ENCODE measurements at places on chromosomes 6 and 20. TPM values are rescaled to one million over a fixed set of nuclear protein-coding genes. Genes with fewer than 3 reads are reported as not detected.

DNA sequence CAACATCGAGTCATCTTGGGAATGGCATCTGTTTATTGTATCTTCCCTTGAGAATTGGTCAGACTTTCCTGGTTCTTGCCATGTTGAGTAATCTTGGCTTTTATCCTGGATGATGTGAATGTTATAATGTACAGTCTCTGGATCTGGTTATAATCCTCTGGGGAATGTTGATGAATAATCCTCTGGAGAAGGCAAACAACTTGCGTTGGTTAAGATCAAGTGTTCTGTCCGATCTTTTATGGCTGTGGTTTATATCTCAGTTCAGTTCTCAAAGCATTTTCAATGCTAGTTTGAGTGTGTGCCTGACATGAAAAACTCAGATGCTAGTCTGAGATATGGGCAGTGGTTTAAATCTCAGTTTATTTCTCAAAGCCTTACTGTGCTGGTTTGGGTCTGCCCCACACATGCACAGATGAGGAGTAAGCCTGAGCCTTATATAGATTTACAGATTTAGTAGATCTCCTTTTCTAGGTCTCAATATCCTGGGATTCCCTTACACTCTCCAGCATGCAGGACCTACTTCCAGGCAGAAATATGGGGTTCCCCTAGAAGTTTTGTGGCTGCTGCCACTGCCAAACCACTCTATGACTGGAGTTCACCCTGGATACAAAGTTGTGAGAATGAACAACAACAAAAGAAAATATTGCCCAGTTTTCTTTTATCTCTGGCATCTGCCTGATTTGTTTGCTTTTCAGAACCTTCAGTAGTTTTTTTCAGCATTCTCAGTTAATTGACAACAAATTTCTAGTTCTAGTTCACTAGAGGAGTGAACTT, 191.8 kb upstream of the MAN1A1 start:
- peak; percentile 98 for DNase-seq

DNA sequence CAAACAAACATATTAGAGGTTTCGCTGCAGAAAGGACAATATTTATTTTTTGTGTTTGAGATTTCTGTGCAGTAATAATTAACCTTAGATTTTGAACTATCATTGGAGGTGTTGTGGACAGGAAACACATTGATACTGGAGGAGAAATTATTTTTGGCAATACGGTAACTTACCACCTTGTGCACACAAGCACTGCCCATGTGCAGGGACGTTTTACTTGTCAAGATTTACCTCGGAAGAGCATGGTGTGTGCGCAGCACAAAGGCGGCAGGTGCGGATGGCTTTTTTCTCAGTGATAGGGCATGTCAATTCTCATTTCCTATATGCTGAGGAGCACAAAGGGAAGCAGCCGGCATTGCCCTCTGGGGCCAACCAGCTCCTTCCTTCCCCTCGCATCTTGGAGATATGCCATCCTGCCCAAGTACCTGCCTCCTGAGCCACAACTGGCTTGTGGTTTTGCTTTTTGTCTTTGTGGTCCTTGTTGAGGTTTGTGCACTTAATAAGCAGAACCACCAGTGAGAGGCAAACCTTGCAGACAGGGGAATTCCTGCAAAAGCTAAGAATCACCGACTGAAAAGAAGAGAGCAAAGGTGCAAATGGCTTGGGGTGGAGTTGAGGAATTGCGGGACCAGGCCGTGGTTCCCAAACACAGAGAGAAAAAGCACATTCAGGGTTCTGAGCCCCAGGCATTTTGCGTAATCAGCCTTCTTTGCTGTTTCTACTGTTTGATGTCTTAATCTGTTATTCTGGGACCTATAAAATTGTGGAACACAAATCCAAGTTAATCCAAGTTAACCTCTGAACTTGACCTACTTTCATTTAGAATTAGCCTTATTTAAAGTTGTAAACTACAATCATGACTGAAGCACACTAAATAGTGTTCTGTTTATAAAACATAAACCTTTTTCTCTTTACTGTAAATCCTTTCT, 21.9 kb downstream of the SAMD5 start:
- no peak for DNase-seq

GRCh38 chr6:138657065-138657425, 116.5 kb upstream of the CCDC28A start:
- DNase-seq: no peak

DNA sequence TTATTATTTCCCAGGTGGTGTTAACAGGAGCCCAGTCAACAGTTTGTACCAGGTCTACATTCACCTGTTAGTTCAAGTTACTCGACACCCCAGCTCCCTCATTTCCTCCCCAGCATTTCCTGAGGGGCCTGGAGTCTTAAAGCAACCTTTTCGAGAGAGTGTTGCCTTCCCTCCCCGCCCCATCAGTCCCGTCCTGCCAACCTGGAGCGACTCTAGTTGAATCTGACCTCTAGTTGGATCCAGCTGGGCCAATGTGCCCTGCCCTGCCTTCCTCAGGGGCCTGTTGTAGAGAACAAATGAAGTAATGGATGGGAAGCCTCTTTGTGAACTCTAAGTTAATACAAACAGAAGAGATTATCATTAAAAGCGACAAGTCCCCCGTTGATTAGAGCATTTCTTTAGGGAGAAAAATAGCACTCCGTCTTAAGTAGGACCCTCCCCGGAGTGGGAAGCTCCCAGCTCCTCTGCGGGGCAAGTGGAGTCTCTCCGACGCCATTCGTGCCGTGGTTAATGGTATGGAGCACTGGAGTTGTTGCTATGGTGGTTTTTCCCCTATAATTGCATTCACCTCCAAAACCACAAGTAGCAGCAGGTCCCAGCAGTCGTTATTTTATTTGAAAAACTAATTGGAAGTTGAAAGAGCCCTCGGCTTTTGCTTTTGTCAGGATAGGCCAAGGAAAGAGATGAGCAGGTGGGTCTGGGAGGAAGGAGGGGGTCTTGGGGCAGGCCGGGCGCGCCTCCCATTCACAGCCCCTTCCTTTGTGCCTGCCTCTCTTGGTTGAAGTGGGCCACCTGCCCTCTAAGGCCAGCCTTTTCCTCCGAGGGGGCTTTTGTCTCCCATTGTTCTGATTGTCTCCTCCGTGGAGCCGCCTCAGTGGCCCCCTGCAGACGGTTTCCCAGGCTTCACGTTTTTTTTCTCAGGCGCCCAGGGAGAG, 16.1 kb downstream of the GHRH start:
- no peak for DNase-seq

GRCh38 chr20:21266191-21266536, 37.0 kb upstream of the XRN2 start:
- no peak for DNase-seq

DNA sequence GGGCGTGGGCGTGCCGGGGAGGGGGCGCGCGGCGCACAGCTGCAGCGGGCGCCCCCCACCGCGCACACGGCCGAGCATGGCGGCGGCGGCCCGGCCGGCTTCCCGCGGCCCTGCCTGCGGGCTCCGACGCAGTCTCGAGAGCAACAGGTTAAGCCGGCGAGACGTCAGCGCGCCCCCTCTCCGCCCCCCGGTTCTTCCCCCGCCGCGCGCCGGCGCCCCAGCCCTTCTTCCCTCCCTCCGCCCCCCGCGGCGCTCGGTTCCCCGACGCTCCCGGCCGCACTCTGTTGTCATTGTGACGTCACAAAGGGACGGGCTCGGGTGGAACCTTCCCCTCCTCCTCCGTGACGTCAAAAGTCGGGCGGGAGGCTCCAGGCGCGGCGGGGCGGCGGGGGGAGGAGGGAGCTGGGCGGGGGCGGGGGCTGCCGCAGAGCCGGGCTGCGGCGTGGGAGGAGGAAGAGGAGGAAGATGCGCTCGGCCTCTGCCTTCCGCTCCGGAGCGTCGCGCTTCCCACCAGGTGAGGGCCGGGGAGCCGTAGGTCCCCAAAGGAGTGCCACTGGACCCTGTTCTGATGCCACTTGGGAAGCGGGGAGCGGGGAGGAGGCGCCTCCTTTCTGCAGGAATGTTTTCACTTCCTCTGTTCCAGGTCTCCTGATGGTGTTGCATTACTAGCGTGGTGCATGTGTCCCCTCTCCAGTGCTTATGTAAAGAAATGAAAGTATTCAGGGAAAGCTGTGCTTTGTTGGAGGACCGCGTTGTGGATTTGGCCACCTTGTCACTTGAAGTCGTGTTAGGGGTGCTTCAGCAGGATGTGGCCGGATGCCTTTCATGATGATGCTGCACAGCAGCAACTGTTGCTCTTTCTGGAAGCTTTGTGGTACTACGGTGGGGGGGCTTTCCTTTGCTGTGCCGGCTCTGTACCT, 2.8 kb downstream of the JARID2 start:
- peak; percentile 99 for DNase-seq

The MROH8 gene
- 4.2 TPM for total RNA-seq

The GLP1R gene
- total RNA-seq: not detected

The LINC00237 gene
- not detected for total RNA-seq
